ENCODE measurements at places on chromosomes 11 and 22. TPM values are rescaled to one million over a fixed set of nuclear protein-coding genes. Genes with fewer than 3 reads are reported as not detected.

DNA sequence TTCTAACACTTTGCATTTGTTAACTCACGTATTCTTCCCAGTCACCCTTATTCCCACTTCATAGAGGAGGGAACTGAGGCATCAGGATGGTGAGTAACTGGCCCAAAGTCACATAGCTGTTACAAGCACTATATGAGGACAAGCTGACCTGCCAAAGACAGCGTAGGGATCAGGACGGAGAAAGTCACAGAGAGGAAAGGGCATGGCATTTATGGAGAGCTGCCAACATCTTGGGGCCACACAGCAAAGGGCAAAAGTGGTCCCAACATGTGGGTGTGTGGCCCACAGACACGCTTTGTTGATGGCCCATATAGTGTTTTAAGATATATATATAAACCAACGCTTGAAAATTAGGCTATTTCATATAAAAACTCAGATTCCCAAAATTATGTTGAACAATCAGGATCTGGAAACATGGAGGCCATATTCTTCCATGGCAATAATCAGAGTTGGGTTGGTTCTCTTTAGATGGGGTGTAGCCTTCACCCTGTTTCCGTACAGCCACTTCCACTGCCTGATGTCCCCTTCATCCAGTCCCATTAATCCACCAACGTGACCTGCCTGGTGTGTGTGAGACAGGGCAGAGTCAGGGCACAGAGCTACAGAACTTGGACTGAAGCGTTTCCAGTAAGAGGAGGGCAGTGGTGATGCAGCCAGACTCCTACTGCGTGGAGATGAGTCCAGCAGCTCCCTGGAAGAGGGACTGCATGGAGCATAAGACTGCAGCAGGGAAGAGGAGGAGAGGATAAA, 39.9 kb upstream of the CD5 start:
- no peak for DNase-seq
- H3K4me1 ChIP-seq = peaks cover 95% of the 10 kb centered on the region
- peaks cover 56% of the 10 kb centered on the region for H3K36me3 ChIP-seq
- H3K27ac ChIP-seq = peak overlapping the region; percentile 79
- H3K27me3 ChIP-seq = no peaks in the 10 kb centered on the region
- peak overlapping the region; percentile 69 for H3K4me3 ChIP-seq

DNA sequence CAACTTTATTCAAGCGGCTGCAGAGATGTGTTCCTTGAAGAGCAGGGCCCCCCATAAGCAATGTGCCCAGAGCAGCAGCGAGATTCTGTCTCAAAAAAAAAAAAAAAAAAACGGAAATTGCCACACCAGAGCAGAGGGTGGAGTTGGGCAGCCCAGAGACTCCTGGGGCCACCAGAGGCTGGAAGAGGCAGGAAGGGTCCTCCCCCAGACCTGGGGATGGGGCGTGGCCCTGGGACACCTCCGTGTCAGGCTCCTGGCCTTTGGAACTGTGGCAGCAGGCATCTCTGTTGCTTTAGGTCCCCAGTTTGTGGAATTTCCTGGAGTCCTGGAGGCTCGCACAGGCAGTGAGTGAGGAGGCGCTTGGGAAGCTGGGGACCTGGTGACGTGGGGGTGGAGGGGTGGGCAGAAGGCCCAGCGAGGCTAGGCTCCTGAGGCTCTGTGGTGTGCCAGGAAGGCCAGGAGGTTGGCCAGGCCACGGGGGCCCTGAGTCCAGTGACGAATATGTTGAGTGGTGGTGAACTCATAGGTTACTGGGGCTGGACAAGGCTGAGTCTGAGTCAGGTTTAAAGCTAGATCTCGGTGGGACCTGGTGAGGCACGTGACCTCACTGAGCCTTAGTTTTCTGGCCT, 735.6 kb downstream of the BRD1 start:
- H3K4me3 ChIP-seq = no peak overlapping the region
- H3K36me3 ChIP-seq = no peaks in the 10 kb centered on the region
- no peaks in the 10 kb centered on the region for H3K4me1 ChIP-seq
- H3K27me3 ChIP-seq = no peaks in the 10 kb centered on the region
- no peak overlapping the region for H3K27ac ChIP-seq
- no peak for DNase-seq

DNA sequence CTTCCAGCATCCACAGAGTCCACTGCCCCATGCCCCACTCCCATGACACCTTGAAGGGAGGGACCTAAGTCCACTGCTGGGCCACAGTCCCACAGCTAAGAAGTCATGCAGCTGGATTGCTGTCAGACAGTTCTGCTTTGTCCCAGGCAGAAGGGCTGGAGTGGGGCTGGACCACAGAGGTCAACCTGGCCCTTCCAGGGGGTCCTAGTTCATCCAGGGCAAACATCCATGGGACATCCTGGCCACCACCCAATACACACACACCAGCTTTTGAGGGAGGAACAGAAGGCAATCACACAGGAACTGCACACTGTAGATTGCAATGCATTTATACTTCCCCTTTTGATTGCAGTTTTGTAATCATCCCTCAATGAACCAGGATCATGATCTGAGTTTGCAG, 11.3 kb upstream of the APOL4 start:
- no peak for DNase-seq
- H3K4me3 ChIP-seq = no peak overlapping the region
- H3K36me3 ChIP-seq = peaks cover 4% of the 10 kb centered on the region
- no peak overlapping the region for H3K27ac ChIP-seq

- H3K27me3 ChIP-seq = no peaks in the 10 kb centered on the region
- DNase-seq = no peak
- H3K36me3 ChIP-seq = peaks cover 3% of the 10 kb centered on the region
- peak overlapping the region; percentile 20 for H3K27ac ChIP-seq
- H3K4me1 ChIP-seq = peaks cover 81% of the 10 kb centered on the region
Measured at GRCh38 chr22:17218341-17218740, 894 bp downstream of the ADA2 start.

GRCh38 chr22:28570696-28571373, 108.8 kb downstream of the TTC28 start:
- H3K27ac ChIP-seq = no peak overlapping the region
- H3K27me3 ChIP-seq = peaks cover 29% of the 10 kb centered on the region
- no peak overlapping the region for H3K4me3 ChIP-seq
- no peaks in the 10 kb centered on the region for H3K4me1 ChIP-seq

DNA sequence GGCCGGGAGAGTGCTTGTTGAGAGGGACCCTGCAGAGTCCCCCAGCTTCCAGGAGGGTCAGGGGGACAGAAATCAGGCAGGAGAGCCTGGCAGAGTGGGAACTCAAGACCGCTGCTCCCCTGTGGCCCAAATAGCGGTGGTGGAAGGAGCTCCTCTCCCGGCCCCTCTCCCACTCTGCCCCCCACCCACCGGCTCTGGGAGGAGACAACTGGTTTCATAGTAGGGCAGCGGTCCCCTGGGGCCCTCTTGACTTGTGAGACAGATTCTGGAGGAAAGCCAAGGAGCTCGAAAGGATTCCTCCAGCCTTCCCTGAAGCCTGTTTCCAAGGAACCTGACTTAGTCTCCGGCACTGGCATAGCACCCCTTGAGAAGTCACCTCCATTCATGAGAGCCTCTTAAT, 10.1 kb downstream of the PKNOX2 start:
- no peak for DNase-seq
- peaks cover 68% of the 10 kb centered on the region for H3K27me3 ChIP-seq
- H3K4me3 ChIP-seq = no peak overlapping the region
- H3K27ac ChIP-seq = no peak overlapping the region

DNA sequence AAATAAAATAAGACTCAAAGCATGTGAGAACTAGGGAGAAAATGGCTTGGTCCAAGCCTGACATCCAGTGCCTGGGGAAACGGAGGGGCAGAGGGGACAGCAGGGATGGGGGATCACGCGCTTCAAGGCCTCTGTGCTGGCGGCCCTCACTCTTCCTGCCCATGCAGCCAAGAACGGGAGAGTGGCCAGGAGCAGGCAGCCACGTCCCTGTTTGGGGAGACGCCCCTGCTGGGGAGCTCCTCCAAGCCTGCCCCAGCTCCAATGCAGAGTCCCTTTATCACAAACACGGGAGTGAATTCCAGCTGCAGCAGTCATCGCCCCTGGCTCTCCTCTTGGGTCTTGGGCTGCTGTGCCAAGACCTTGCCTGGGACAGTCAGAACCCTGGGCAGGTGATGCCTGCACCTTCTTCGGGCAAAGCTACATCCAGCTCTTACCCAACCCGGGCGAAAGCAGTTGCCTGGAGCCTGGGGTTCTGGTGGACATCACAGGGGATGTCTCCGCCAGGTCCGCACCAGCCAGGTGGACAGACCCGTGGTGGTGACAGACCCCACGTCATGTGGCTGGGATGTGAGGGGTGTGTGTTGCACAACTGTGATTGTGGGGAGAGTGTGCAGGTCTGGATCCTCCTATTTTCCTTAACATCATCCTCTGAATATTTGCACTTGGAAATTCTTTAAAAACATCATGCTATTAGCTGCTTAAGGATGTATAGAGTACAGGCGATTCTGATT, 1391.3 kb downstream of the BRD1 start:
- no peak overlapping the region for H3K27ac ChIP-seq
- DNase-seq = no peak
- H3K4me3 ChIP-seq = no peak overlapping the region
- H3K27me3 ChIP-seq = no peaks in the 10 kb centered on the region
- no peaks in the 10 kb centered on the region for H3K36me3 ChIP-seq
- no peaks in the 10 kb centered on the region for H3K4me1 ChIP-seq

GRCh38 chr22:50361688-50362087, 18.6 kb downstream of the PPP6R2 start:
- H3K4me3 ChIP-seq = peak overlapping the region; percentile 88
- H3K27me3 ChIP-seq = no peaks in the 10 kb centered on the region
- peak overlapping the region; percentile 58 for H3K27ac ChIP-seq
- peaks cover 15% of the 10 kb centered on the region for H3K36me3 ChIP-seq
- H3K4me1 ChIP-seq = peaks cover 61% of the 10 kb centered on the region

GRCh38 chr11:79377406-79377805, 63.4 kb downstream of the TENM4 start:
- no peak overlapping the region for H3K27ac ChIP-seq
- H3K4me1 ChIP-seq = no peaks in the 10 kb centered on the region
- H3K36me3 ChIP-seq = no peaks in the 10 kb centered on the region
- DNase-seq = no peak
- no peak overlapping the region for H3K4me3 ChIP-seq
- no peaks in the 10 kb centered on the region for H3K27me3 ChIP-seq

- DNase-seq = no peak
- H3K36me3 ChIP-seq = no peaks in the 10 kb centered on the region
- no peak overlapping the region for H3K4me3 ChIP-seq
- H3K4me1 ChIP-seq = no peaks in the 10 kb centered on the region
- H3K27me3 ChIP-seq = peaks cover 5% of the 10 kb centered on the region
Measured at GRCh38 chr11:69904974-69905535, 85.8 kb upstream of the FGF3 start.

GRCh38 chr11:3949125-3949524, 93.7 kb downstream of the STIM1 start:
- H3K27me3 ChIP-seq = no peaks in the 10 kb centered on the region
- peak overlapping the region; percentile 25 for H3K4me3 ChIP-seq
- peak overlapping the region; percentile 84 for H3K27ac ChIP-seq

DNA sequence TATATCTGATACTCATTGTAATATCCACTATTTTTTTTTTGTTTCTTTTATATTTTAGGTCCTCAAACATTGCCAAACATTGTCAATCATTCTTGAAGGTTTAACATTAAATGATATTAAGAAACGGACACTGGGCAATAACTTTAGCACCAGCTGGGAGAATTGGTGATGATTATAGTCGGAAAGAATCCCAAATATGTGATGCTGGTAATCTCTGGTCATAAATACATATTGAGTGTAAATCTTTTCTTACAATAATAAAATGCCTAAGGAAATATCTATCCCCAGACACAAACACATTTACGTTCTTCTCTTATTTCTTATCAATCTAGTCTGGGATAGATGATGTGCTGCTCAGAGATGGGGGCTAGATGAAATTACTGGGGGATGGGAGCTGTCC, 25.2 kb downstream of the OR51E2 start:
- H3K27ac ChIP-seq = no peak overlapping the region
- H3K36me3 ChIP-seq = no peaks in the 10 kb centered on the region
- H3K4me1 ChIP-seq = no peaks in the 10 kb centered on the region
- DNase-seq = no peak

The GLYAT gene
- total RNA-seq = not detected

The MS4A4E gene
- total RNA-seq = not detected

The NRXN2 gene
- 0.55 TPM for total RNA-seq

The PITPNM1 gene
- 94.3 TPM for total RNA-seq

The SLC5A12 gene
- not detected for total RNA-seq

All from activated T-cell treated with anti-CD3 and anti-CD28 coated beads, Interleukin-2, amount 50 U/mL, for 72 hours (primary cell).